Hematopoietic multipotent progenitor cell treated with erythropoietin and hydrocortisone succinate and interleukin-3 and kit ligand, for 4 days (in vitro differentiated cells): ENCODE measurements at places on chromosomes 7 and 10.

DNA sequence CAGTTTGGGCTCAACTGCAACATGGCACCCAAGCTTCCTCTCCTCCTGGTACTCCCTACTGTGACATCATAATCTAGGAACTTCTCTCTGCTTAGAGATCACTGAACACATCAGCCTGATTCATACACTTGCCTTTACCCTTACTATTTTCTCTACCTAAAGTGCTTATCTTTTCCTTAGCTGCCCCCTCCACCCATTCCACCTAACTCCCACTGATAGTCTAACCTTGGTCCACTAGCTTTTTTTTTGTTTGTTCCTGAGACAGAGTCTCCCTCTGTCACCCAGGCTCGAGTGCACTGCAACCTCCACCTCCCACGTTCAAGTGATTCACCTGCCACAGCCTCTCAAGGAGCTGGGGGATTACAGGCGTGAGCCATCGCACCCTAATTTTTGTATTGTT is 15.9 kb downstream of the CUL2 start:
- DNase-seq, result no peak

DNA sequence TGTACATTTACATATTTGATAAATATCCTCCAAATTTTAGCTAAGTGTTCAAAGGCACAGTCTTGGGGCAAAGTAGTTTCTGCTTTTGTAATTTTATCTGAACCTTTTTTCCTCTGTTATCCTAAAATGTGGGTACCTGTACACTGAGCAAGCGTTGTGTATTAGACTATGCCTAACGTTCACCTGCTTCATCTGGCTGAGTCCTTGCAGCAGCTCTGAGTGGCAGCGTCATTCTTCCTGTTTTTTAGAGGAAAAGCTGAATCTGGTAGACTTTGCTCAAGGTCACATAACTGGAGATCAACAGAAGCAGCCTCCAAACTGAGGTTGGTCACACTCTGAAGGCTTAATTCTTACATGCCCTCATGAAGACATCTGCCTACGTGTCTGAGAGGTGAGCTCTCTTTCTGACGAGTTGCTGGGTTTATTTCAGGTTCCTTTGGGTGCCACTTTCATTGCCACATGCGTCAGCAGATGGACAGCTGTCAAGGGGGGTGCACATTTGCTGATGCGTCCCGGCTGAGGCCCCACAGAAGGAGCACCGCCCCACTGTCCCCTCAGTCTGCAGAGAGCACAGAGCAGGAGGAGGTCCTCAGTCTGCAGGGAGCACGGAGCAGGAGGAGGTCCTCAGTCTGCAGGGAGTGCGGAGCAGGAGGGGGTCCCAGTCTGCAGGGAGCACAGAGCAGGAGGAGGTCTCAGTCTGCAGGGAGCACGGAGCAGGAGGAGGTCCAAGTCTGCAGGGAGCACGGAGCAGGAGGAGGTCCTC is 406.5 kb upstream of the SHH start:
- DNase-seq, result no peak

GRCh38 chr7:17010637-17011300 is 129.0 kb upstream of the AGR3 start:
- no peak for DNase-seq

DNA sequence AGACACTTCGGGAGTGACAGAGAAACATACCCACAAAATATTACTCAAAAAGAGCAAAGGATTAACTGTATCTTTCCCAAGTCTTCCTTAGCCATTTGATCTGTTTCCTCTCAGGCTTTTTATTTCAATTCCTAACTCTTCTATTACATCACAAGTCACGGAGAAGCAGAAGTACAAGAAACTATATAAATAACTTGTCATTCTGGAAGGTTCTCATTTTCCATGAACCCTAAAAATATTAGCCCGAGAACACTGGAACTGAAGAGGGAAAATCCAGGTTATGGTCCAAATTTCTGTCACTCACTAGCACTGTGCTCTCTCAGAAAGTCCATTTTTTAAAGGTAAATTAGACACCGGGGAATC is 98.0 kb downstream of the GRB10 start:
- no peak for DNase-seq

GRCh38 chr10:126256864-126257263 is 131.4 kb downstream of the ADAM12 start:
- no peak for DNase-seq

- DNase-seq, result peak; percentile 97
Observed at GRCh38 chr10:111127081-111127848, 50.4 kb downstream of the ADRA2A start.

DNA sequence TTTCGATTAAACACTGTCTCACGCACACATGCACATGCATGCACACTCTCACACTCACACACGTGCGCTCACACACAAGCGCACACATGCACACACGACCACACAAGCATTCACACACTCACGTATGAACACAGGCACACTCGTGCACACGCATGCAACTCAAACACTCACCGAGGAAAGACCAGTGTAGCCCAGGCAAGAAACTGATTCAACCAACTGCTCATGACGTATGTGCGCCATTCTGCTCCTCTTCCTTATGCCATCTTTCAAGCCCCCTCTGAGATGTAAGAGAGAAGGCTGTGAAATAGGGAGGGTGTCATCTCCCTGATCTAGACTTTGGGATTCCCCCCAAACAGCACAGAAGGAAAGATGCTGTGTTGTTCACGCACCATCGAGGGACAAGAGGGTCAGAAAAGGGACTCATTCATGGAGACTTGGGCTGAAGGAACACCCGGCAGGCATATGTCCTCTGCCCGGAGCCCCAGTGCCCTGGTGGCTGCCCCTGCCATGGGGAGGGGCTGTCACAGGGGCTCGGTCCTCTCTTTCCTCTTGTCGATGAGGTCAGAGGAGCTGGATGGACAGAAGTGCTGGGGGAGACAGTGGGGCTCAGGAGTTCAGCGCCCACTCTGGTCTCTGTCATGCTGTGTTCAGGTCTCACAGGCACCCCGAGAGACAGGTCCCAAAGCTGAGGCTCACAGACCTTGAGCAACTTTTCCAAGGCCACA is 130.1 kb upstream of the SHH start:
- no peak for DNase-seq

DNA sequence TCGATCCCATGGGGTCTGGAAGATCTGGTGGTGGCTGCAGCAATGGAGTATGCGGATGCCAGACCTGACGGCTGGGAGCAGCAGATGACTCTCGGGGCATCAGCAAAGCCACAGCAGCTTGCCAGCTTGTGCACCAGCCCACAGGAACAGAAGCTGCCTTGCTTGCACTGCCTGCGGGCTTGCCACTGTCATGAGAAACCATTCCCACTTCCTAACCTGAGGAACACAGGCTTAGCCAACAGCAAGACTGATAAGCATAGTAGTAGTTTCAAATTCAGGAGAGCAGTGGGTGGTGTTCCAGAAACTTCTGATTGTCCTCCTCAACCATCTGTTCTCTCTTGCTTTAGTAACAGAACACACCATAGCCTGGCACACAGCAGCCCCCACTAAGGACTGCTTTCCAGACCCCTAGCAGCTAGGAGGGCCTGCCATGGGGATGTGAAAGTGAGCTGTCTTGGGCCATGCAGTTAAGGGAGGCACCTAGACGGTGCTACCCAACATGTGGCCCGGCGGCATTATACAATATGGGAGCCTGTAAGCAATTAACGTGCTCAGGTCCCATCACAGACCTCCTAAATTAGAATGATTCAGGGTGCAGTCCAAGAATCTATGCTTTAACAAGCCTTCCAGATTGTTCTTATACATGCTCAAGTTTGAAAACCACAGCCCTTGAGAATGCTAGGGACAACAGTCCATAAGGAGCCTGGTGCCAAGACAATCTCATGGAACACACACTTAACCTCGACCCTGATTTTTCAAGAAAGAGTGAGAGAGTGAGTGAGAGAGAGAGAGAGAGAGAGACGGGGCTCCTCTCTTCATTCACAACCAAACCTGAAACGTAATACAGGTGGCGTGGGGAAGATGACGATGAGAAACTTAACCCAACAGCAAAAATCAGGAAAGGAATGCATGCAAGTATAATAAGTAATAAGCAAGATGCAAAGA is 7.1 kb downstream of the ANXA11 start:
- no peak for DNase-seq

GRCh38 chr10:103442031-103442461 is 10.1 kb downstream of the CALHM2 start:
- DNase-seq, result no peak

DNA sequence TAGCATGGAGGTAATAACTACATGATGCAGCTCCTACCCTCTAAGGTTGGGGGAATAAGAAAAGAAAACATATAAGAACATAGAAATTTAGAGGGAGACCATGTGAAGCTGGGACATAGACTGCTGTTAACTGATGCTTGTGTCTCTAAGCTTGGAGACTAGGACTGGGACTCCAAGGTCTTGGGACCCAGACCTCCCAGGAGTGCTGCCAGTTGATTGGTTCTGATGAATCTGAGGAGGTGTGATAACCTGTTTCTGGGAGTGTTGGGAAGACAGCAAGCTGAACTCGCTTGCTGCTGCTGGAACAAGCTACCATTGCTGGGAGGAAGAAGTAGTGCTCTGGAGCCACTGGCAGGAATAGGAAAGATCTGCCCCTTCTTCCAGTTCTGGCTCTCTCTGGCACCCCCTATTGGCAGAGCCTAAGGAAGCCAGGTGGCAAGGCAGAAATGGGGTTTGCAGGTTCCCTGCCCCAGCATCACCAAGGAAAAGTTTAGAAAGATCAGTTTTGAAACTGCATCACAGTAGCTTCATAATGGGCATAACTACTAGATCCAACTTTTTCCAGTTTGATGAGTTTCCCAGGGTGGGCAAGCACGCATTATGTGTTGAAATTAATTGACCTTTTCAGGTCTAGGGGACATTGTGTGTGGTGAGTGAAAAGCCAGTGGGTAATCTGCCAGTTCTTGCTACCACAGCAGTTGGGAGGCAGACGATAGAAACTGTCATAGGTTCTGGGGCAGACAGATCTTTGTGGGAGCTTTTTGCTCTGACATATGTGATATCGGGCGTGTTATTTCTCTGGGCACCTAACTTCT is 140.7 kb downstream of the SND1 start:
- peak; percentile 58 for DNase-seq

DNA sequence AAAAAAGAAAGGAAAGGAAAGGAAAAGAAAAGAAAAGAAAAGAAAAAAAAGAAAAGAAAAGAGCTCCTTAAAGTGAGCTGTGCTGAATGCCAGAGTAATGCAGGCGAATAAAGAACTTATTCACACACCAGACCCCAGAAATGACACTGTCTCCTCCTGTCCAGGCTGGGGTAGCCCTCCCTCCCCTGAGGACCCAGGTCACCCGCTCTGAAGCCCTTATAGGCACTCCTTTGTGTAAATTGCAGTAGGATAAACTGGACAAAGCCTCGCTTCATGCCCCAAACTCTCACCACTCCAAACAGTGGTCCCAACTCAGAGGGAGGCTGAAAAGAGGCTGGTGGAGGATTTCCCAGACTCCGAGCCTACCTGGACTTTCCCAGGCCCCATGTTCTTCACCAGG is 46.3 kb downstream of the PKD1L1 start:
- DNase-seq, result no peak

DNA sequence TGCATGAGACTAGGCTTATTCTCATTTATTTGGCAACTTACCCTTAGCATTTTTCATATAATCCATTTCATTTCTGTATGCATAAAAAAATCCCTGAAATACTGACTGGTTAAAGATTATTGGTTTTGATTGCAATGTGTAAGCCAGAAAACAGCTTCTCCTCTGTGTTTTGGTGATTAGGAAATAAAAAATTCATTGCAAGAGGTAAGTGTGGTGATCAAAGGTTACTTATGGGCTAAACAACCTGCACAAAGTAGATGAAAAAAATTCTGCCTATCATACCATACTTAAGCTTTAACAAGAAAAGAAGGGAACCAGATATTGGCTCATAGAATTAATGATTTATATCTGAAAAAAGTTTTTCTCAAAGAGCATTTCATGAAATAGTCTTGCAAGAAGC is 64.0 kb upstream of the TMEM168 start:
- DNase-seq, result no peak

- peak; percentile 32 for DNase-seq
Observed at GRCh38 chr10:97427571-97428179, 1.7 kb downstream of the PGAM1 start.

DNA sequence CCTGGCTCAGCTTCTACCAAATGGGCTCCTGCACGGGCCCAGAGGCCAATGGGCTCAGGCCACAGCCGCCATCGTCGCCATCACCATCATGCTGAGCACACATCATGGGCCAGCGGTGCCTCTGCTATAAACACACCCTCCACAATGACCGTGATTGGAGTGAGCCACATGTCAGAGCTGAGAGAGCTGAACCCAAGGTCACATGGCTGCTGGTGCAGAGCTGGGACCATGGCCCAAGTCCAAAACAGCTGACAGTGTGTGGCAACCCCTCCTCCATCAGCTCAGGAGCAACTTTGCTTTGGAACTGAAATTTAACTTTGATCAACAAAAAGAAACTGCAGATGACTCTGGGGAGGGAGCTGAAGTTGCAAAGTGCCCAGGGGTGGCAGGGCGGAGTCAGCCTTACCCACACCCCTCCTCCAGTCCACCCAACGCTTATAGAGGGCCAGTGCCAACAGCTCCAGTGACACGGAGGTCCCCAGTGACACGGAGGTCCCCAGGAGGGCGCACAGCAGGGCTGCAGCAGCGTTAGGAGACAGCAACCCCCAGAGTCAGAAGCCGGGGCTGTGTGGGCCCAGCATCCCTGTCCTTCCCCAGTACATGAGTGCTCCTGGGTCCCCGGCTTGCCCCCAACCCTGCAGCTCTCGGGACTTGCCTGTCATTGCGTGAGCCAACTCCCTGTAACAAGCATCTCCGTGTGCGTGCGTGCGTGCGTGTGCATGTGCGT is 249.6 kb downstream of the ELFN1 start:
- peak; percentile 73 for DNase-seq

DNA sequence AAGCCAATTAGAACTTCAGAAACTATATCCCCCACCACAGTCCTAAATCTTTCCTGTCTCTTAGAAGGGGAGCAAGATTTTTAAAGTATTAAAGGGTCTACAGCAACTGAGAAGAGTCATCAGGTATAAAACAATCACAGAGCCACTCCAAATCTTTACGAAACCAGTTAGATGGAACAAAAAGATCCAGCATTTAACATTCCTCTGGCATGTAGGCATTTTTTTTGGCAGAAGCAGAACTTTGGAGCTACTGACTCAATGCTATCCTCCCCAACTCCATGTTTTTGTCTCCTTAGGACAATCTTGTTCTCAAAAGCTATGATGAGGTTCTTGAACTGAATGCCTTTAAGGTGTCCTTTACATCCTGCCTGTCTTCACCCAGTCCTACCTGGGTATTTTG is 333.3 kb downstream of the PRPF18 start:
- no peak for DNase-seq
